Spinal cord (tissue), 10 donors: ENCODE measurements at places on chromosomes 4 and X.

- H3K4me3 ChIP-seq, result peak overlapping the region; percentile 79
- no peaks in the 10 kb centered on the region for H3K4me1 ChIP-seq
- H3K36me3 ChIP-seq, result no peaks in the 10 kb centered on the region
- no peak for DNase-seq
- H3K27me3 ChIP-seq, result no peaks in the 10 kb centered on the region
These were observed 1.5 kb downstream of the OPHN1 start for GRCh38 chrX:68431836-68432235.

- no peaks in the 10 kb centered on the region for H3K27me3 ChIP-seq
- peak; percentile 41 for DNase-seq
- H3K4me1 ChIP-seq, result no peaks in the 10 kb centered on the region
- H3K27ac ChIP-seq, result peak overlapping the region; percentile 96
- peak overlapping the region; percentile 84 for H3K4me3 ChIP-seq
These were observed 570 bp downstream of the WDR44 start for GRCh38 chrX:118346258-118347094.

GRCh38 chr4:130479020-130479419 is 1383.1 kb downstream of the C4orf33 start:
- no peak overlapping the region for H3K4me3 ChIP-seq
- no peaks in the 10 kb centered on the region for H3K27me3 ChIP-seq
- H3K36me3 ChIP-seq, result no peaks in the 10 kb centered on the region
- no peak for DNase-seq

GRCh38 chrX:131985526-131986049 is 37.5 kb upstream of the STK26 start:
- no peak for DNase-seq
- H3K4me1 ChIP-seq, result no peaks in the 10 kb centered on the region
- no peaks in the 10 kb centered on the region for H3K36me3 ChIP-seq
- H3K27ac ChIP-seq, result no peak overlapping the region

DNA sequence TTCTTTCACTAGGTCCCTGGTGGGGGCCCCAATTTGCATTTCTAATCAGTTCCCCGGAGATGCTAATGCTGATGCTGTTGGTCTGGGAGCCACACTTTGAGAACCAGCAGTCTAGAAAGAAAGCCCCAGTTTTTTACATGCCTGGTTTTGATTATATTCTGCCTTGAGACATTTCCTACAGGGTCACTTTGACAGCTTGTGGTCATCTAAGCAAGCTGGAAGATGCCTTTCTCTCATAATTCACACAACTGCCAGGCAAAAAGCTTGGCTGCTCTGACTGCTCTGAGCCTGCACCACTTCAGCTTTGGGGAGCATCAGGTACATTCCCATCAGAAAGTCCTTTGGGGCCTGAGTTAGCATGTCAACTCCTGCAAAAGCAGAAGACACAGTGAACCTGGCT is 5.9 kb upstream of the PLAC1 start:
- no peak for DNase-seq
- H3K4me1 ChIP-seq, result no peaks in the 10 kb centered on the region
- H3K36me3 ChIP-seq, result no peaks in the 10 kb centered on the region
- no peak overlapping the region for H3K27ac ChIP-seq
- H3K27me3 ChIP-seq, result peaks cover 2% of the 10 kb centered on the region
